ENCODE measurements at places on chromosomes 16 and 17.
A peak's percentile ranks its signal among the peaks of the same experiment; 100 is the strongest.

DNA sequence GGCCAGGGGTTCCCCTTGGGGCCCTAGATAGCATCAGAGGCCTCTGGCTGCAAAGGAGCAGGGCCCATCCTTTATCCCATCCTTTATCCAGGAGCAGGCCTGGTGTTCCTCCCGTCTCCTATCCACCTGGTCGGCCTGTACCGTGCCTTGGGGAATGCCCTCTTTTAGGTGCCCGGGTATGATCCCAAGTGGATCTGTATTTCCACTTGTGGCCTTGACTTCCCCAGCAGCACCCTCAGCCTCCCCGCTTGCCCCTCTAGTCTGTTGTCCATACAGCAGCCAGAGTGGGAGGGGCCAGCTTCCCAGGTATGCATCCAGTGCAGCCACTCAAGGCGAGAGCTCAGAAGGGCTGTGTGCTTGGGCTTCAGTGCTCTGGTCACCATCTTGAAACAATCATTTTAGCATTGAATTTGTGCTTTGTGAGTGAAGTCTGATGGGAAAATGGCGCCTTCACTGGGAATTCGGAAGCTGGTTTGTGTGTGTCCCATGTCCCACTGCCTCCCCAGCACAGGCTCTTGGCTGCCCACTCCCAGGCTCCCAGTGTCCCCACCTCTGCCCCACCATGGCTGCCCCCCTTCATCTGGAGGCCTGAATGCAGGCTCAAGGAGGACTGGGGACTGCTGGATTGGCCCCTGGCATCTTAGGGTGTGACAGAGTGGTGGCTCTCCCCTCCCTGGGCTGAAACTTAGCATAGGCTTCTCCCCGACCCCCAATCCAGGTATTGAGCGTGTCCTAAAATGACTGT, 3.3 kb upstream of the RNF112 start:
- DNase-seq, result no peak

DNA sequence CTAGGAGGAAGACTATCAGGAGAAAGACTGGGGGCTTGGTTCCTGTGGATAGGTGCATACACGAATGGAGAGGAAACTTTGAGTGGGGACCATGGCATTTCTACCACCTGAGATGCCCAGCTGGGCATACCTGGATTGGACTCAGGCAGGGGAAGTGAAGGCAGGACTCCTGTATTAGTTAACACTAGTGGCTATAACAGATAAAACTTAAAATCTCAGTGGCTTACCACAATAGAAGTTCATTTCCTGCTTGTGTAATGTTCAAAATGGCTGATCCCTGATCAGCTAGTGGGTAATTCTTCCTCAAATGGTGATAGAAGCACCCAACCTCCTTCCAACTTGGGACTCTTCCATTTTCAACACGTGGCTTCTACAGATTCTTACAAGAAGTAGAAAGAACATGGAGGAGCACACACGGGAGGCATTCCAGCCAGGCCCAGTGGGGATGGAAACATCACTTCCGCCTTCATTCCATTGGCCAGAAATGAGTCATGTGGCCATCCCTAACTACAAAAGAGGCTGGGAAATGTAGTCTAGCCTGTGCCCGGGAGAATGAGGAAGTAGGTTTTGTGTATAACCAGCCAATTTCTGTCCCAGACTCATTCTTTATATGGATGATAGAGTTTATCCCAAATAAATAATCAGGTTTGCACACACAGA, 112.1 kb downstream of the UTP18 start:
- peak; percentile 73 for DNase-seq

- DNase-seq, result no peak
Measured at GRCh38 chr16:82963653-82964052, 336.9 kb downstream of the CDH13 start.

DNA sequence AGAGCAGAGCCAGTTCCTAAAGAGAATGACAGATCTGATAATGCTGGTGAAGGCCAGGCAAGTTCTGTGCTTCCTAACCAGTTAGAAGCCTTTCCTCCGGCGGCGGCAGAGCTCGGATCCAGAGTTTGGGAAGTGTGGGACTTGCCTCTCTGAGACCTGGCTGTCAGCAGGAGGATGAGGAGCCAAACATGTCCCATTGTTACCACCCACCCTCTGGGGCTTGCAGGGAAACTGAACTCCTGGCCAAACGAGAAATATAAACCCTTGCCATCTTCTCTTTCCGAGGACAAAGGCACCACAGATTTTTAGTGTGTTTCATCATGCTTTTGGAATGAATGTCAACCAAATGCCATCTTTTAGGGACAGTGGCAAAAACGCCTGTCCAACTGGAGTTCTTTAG, 80.2 kb upstream of the SMURF2 start:
- no peak for DNase-seq

- peak; percentile 57 for DNase-seq
Measured at GRCh38 chr16:51374346-51374745, 223.3 kb upstream of the SALL1 start.

DNA sequence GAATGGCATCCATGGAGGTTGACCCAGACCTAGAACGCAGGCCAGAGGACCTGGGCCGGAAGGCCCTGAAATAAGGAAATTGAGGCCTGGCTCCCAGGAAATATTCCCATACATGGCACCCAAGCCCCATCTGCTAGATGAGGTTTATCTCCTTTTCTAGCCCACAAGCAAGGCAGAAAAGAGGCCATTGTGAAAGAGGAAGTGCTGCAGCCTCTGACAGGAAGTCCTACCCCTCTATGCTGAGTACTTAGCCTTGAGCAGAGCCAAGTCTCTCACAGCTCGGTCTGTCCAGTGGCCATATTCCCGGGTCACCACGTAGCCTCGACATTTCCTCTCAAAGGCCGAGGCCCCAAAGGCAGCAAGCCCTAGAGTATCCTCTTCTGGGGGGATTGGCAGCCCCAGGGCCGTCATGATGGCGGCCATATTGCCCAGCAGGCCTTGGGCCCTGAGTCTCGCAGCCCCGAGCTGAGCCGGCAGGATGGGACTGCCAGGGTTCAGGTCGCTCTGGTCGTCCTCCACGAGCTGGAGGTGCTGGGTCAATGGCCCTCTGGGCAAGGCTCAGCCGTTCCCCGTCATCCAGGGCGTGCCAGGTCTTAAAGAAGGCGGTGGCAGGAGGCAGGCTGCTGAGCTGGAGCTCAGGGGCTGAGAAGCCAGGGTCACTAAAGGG, 7.8 kb downstream of the CTF1 start:
- no peak for DNase-seq

DNA sequence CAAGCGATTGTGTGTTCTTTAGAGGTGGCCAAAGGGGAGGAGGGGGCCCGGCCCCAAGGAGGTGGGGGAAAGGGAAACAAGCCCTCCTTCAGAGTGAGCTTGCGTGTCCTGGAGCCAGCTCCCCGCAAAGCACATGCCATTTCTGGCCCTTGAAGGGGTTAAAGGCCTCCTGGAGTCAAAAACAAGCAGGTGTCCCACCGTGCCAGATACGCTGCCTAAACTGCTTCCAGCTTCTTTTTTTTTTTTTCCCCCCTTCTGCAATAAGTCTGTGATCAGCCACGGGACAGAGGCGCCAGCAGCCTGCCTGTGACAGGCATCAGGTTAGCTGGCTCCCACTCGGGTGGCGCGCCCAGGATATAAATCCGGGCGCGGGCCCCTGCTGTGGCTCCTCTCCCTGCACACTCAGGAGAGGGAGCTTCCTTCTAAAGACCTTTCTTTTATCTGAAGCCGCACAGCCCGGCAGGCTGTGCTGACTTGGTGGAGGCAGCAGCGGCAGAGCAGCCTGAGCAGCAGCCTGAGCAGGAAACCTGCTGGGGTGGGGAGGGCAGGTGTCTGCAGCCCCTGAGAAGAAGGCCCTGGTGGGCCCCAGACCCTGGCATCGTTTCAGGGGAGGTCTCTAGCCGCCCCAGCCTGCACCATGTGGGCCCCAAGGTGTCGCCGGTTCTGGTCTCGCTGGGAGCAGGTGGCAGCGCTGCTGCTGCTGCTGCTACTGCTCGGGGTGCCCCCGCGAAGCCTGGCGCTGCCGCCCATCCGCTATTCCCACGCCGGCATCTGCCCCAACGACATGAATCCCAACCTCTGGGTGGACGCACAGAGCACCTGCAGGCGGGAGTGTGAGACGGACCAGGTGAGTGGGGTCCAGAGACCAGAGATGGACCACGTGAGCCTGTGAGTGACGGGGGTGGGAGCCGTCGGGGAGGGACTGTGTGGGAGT, at the start of gene WFIKKN2:
WFIKKN2 (plus strand) TSS at position 286 of the 934 bp plus-strand sequence; CDS start at position 638, 352 bp downstream.
- no peak for DNase-seq

GRCh38 chr16:972316-973002, 1.7 kb upstream of the LMF1 start:
- no peak for DNase-seq

DNA sequence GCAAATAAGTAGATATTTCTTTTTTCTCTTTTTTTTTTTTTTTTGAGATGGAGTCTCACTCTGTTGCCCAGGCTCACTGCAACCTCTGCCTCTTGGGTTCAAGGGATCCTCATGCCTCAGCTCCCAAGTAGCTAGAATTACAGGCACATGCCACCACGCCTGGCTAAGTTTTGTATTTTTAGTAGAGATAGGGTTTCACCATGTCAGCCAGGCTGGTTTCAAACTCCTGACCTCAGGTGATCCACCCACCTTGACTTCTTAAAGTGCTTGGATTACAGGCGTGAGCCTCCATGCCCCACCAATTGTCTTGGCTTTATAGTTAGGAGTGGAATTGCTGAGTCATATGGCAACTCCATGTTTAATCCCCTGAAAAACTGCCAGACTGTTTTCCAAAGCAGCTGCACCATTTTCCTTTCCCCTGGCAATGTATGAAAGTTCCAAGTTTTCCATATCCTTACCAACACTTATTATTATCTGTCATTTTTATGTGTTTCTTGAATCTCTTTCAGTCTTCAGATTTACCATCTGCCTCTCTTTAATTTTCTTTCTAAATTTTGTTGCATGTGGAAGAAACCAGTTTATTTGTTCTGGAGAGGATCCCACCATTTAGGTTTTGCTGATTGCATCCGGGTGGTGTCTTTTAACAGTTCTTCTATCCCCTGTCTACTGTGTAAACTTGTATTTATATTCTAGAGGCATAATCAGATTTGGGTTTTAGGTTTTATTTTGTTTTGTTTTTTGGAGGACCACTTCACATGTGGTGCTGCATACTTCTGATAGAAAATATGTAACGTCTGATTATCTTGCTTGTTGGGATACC, 9.9 kb upstream of the CES3 start:
- no peak for DNase-seq

GRCh38 chr16:22358000-22358399, 16.4 kb downstream of the CDR2 start:
- DNase-seq, result no peak

- DNase-seq, result no peak
Measured at GRCh38 chr16:29237971-29238370, 168.5 kb downstream of the NPIPB11 start.

- DNase-seq, result peak; percentile 89
Measured at GRCh38 chr16:31138621-31139578, 3.4 kb upstream of the PRSS8 start.

GRCh38 chr17:37384560-37385149, 8.9 kb downstream of the C17orf78 start:
- DNase-seq, result no peak

- peak; percentile 31 for DNase-seq
Measured at GRCh38 chr16:56807011-56807675, 57.9 kb upstream of the SLC12A3 start.

- DNase-seq, result no peak
Measured at GRCh38 chr16:76464955-76465620, 187.9 kb downstream of the CNTNAP4 start.

GRCh38 chr17:37802061-37802595, 57.3 kb upstream of the HNF1B start:
- DNase-seq, result peak; percentile 73

DNA sequence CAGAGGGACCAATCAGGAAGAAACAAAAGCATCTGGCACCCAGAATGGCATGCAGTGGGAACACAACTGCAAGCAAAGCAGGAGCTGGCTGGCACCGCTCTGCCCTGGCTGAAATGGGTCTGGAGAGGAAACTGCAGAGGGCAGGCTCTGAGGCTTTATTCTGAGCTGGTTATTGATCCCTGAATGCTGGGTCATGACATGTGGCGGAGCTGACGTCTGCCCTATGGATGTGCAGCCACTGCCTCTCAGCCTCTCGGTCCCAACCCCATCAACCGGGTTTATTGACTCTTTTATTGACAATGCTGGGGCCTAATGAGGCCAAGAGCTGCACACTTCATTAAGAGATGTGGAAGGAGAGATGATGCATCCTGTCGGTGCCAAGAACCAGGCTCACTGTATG, 3.9 kb upstream of the SKAP1 start:
- DNase-seq, result no peak

DNA sequence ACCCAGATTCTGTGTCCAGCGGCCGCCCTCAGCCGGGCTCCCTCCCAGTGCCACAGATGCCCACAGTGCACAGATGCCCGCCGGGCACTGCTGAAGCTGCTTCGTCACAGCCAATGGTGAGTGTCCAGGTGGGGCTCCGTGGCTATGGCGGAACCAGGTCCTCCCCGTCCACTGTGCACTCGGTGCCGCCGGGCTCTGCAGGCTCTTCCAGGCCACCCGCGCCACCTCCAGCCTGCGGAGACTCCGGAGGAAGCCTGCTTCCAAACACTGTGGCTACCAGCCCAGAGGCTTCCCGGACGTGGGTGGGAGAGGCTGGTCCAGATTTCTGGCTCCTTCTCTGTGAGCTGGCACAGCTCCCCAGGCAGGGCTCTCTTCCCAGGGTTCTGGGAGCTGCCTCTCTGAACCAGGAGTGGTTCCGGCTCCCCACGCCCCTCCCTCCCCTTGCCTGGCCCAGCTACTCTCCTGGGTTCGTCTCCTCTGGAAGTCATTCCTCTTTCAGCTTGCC, 2.8 kb upstream of the PYCR1 start:
- no peak for DNase-seq

DNA sequence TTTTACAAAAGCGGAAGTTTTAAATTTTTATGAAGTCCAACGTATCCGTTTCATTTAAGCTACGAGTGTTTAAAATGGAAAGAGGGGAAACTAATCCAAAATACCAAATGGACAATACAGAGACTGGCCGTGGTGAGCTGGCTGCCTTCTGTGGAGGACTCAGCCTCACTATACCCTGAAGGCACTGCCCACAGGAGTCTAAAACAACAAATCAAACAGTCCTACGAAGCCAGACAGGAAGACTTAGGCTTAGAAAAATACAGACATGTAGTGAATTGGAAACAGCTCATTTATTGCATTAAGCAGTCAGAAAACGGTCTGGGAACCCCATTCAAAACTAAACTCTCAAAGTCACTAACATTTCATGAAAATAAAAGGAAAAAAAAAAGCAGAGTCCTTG, 75.1 kb downstream of the CYTH1 start:
- peak; percentile 51 for DNase-seq

GRCh38 chr16:89343501-89344457, 126.3 kb downstream of the ZNF778 start:
- DNase-seq, result peak; percentile 22

GRCh38 chr16:77564791-77565390, 130.1 kb upstream of the ADAMTS18 start:
- DNase-seq, result peak; percentile 42

DNA sequence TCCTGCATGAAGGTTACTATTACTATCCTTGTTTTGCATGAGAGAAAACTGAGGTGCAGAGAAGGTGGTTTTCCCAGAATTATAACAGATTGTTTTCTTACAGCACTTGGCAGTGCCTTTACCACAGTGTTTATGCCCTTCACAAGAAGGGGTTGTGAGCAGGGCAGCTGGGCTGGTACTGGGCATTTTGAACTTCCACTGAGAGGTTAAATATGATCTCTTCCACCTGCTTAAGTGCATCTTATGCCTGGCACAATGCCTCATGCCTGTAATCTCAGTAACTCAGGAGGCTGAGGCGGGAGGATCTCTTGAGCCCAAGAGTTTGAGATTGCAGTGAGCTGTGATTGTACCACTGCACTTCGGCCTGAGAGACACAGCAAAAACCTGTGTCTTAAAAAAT, 36.2 kb downstream of the NDE1 start:
- no peak for DNase-seq

GRCh38 chr16:769934-770333, 9.4 kb downstream of the MSLN start:
- no peak for DNase-seq

- DNase-seq, result no peak
Measured at GRCh38 chr17:17363638-17364337, 60.6 kb downstream of the NT5M start.

All from RCC 7860 (cell line).